LHCN-M2 (cell line): ENCODE measurements at places on chromosomes 16 and 17. TPM values are rescaled to one million over a fixed set of nuclear protein-coding genes. Genes with fewer than 3 reads are reported as not detected.
A peak's percentile ranks its signal among the peaks of the same experiment; 100 is the strongest.

MYO1C gene
- 96.3 and 107 TPM in 2 replicates for total RNA-seq

DNA sequence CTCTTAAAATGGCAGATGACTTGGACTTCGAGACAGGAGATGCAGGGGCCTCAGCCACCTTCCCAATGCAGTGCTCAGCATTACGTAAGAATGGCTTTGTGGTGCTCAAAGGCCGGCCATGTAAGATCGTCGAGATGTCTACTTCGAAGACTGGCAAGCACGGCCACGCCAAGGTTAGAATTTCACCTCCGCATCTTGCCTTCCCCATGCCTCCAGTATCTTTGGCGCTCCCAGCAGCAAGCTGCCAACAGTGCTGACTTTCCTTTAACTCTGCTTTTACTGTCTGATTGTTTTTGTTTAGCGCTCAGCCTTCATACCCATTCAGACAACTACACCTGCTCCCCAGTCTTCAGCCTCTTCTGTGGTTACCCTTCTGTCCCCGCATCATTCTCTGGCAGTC, 2.2 kb downstream of the EIF5A start:
- DNase-seq: no peak

DNA sequence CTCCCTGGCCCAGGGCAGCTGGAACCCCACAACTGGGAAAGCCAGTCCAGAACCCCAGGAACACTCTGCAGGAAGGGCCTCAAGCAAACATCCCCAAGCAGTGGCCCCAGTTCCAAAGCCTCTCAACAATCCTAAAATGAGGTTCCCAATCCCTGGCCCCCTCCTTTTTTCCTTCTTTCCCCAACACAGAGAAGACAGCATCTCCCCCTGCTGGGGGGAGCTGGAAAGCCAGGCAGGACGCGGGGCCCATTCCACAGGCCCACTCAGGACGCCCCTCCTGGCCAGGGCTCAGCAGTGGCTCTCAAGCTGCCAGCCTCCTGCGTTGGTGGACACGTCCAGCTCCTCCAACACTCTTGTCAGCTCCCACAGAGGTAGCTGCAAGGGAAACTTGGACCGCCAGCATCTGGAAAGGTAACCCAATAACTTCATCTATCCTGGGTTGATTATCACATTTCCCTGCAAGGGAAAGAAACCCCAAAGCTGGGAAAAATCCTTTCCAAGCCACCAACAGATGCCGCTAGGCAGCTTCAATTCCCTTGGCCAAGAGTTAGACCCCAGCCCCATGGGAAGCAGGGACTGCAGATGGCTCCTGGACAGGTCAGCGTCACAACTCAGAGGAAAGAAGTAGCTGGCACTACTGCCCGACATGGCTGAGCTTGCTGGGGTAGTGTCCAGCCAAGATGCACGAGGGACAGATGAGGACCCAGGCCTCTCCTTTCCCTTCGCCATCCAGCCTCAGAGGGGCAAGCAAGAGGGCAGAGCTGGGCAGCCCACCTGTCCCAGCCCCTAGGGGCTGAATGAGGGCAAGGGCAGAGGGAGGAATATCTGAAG, 7.6 kb downstream of the HDAC5 start:
- peak; percentile 57 for DNase-seq

- DNase-seq: no peak
Measured at GRCh38 chr16:12337871-12338655, 361.5 kb downstream of the SNX29 start.

GRCh38 chr16:10877472-10877946, 507 bp downstream of the CIITA start:
- no peak for DNase-seq

DNA sequence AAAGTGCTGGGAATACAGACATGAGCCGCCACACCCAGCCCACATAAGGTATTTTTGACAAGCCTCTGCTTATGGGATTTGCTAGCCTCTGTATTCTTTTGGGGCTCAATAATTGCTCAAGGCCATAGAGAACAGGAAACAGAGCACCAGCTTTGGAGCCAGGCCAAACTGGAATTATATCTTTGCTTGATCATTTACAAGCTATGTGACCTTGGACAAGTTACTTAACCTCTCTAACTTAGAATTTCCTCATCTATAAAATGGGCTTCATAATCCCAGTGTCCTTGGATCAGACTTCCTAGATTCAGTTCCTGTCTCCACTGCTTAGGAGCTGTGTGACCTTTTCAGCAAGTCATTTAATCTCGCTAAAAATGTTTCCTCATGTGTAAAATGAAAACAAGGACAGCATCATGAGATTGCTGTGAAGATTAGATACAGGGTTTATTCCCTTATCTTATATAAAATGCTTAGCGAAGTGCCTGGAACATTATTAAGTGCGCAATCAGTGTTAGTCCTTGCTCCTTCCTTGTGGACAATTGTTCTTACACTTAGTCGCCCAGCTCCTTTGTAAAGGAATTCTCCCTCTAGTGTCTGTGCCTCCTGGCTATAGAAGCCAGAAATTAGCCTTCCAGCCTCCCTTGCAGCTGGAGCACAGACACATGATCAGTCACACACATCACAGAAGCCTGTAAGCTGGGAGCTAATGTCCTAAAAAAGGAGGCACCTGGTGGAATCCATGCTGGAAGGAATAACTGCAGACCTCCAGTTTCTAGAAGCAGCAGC, 16.6 kb downstream of the KRT9 start:
- DNase-seq: no peak

DNA sequence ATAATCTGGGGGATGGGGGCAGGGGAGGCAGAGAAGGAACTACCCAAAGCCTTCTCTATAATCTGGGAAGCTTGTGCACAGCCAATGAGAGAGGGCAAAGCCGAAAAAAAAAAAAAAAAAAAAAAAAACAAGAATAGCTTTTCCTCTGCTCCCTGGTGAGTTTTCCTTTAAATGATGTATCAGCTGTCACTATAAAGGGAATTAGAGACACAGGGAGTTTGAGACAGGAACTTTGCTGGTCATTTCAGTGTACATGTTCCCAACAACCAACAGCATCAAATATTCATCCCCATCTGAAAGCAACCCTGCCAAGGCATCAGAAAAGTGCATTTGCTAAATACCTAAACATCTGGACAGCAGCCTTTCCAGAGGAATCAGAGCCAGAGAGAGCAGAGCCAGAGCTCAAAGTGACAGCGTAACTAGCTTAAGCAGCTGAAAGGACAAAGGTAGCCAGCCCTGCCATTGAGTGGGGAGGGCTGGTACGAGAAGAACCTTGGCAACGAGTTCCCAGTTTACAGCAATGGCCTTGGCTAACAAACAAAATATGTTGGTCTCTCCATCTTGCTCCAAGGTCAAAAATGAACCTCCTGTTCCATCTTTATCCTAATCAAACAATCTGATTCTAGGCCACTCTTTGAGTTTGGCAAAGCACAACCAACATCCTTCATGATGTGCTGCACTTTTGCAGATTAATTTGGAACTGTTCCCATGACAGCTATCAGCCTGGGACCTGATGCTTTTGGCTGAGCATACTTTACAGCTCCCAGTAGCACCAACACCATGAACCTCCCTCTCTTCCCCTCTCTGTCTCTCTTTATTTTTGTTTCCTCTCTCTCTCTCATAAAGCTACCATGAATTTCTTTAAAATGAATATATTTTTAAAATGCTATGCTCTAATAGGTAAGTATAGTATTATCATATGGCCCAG, 143.7 kb upstream of the GNAO1 start:
- DNase-seq: no peak

GRCh38 chr17:44334727-44335126, 10.1 kb upstream of the SLC25A39 start:
- DNase-seq: no peak

SLC5A11 gene
- total RNA-seq: not detected in 2 replicates

DNA sequence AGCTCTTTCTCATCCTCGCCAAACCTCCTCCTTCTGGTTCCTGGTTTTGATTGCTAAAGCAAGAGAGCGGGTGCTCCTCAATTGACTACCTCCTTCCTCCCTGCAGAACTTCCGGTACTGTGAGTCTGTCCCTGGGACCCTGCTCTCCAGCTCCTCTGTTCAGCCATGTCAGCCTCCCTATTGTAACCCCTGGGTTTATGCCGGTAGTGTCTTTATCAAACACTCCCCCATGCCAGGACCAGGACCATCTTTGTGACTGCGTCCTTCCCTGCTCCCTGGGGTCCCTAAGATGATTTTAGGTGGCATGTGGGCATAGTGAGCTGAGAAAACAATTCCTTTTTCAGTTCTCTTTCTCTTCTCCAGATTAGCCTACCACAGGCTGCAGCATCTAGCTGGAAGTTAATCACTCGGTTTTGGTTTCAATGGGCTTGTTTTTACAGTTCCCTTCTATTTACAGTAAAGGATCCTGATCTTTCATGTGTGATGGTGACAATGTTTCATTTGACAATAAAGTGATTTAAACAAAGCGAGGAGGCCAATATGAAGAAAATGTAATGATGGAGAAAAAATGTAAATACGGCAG, 27.7 kb upstream of the IL21R start:
- DNase-seq: no peak

DNA sequence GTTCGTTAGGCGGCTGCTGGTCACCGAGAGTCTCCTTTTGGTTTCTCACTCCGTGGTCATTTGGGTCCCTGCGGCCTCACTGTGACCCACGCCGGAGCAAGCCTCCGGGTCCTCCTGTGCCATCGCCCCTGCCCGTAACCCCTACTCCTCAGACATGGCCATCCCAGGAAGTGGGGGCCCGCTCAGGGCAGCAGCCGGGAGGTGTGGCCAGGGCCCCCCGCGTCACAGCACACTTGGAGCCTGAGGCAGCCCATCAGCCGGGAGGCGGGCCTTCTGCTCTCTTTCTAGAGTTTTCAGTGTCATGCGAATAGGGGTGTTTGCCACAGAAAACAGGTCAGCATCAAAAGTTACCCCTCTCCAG, 7.9 kb upstream of the WFIKKN1 start:
- DNase-seq: no peak

- DNase-seq: no peak
Measured at GRCh38 chr17:19712436-19713004, 3.9 kb downstream of the SLC47A2 start.

DNA sequence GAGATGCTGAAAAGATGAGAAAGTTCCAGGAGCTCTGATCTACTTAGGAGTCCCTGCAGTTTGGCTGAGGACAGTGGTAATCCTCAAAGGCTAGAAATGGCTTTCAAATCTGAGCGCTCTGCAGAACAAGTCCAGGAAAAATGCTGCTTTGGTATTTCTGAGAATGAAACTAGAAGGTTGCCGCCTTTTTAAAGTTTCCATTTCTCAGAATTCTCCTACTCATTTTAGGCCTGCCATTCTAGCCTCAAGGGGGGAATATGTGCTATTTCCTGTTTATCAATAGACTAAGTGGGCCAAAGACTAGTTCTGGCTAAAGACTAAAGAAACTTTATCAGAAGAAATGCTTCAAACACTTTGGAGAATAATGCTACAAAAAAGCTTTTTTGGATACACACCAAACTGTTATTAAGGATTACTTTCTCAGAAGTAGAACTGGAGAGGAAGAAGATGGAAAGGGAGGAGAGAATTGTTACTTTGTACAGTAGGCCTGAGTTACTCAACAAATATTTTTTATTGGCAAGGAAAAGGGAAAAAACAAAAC, at the start of gene SLFN12L:
TSS of gene SLFN12L (minus strand) at position 78 of the 541 bp plus-strand sequence. CDS start 15,314 bp downstream, outside the sequence.
- no peak for DNase-seq

CORO6 gene
- 22.1 and 41.6 TPM in 2 replicates for total RNA-seq

DNA sequence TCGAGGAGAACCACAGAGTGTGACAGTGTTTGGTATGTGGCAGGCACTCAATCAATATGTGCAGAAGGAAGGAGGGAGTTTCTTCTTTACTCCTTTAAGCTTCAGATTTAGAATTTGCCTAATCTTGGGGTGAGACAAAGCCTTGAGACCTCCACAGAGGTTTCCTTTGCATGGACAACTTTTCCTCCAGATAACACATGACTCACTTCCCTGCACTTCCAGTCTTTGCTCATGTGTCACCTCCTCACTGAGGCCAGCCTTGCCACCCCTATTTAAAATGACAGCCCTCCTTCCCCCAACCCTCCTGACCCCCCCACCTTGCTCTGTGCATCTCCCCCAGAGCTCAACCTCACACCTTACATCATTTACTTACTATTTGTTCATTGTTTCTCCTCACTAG, 17.4 kb upstream of the NOS2 start:
- DNase-seq: no peak

DNA sequence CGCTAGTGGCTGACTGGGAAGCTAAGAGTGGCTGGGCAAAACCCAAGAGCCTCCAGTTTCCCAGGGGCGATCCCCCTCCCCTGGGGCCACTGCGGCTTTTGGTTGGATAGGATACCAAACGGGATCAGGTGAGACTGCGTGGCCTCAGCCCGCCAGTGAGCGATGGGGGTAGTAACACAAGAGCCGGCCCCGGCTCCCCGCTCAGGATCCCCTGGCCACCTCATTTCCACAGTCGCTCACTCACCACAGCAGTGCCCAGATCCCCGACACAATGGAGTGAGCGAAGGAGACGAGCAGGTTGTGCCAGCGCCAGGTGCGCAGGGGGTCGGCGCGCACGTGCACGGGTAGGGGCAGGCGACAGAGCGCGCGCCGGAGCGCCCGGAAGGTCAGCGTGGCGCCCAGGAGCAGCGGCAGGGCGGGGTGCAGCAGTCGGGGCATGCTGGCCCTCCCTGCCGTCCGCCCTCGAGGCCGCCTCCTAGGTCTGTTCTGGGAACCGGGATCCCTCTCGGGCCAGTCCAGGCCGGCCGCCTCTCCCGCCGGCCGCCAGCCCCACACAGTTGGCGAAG, 290 bp downstream of the TLCD1 start:
- DNase-seq: peak; percentile 80

GRCh38 chr17:66304304-66305174, 2.1 kb downstream of the PRKCA start:
- DNase-seq: peak; percentile 35

- DNase-seq: no peak
Measured at GRCh38 chr17:40605306-40605705, 40.0 kb upstream of the CCR7 start.

DNA sequence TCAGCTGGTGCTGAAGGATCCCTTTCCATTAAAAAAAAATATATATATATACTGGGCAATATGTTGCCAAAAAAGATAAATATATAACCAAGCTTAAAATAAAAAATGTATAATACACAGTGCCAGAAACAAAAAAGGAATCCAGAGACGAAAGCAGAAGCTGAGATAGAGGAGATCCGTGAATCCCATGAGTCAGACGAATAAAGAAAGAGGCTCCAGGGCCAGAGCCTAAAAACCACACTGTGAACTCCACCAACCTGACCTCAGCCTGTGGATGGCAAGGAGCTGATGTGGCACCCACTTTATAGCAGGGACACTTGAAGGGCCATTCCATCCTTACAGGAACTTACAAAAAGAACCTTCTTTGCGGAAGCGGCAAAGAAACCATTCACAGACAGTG, 34.8 kb downstream of the PITPNM3 start:
- no peak for DNase-seq

- no peak for DNase-seq
Measured at GRCh38 chr16:19588661-19589060, 33.2 kb downstream of the VPS35L start.

DNA sequence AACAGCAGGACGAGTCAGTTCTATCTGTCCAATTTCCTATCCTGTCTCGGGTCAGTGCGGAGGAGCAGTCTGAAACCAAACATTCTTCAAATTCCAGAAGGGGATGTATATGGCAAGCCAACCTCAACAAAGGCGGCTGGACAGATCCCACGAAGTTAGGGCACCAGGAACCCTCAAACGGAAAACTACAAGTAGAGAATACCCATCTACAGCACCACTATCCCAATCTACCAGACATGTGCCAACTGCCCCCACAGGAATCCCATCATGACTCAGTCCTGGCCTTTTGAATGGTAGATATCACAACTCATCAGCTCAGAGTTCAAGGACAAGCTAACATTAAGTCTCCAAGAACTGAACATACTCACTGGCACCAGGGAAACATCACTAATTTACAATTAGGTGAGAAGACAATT, 2.3 kb downstream of the NAT9 start:
- peak; percentile 68 for DNase-seq
